Aorta (tissue), 5 donors: ENCODE measurements at places on chromosomes 4 and X. TPM values are rescaled to one million over a fixed set of nuclear protein-coding genes. Genes with fewer than 3 reads are reported as not detected.

- no peak overlapping the region for H3K4me3 ChIP-seq
- no peak for DNase-seq
- H3K4me1 ChIP-seq = no peaks in the 10 kb centered on the region
- H3K36me3 ChIP-seq = no peaks in the 10 kb centered on the region
- no peaks in the 10 kb centered on the region for H3K27me3 ChIP-seq
Observed at GRCh38 chr4:174591243-174592021, 69.1 kb upstream of the HPGD start.

DNA sequence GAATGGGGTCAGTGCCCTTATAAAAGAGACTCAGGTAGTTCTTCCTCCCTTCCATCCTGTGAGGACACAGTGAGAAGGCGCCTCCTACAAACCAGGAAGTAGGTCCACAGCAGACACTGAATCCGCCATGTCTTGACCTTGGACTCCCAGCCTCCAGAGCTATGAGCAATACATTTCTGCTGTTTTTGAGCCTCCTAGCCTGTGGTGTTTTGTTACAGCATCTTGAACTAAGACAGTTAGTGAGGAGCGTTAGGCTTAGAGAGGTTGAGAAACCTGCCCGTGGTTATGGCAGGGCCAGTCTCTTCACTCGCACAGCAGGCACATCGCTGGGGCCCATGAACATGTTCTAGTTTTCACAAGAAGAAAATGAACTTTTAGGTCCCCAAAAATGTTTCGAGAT is 19.7 kb downstream of the SHROOM2 start:
- H3K27me3 ChIP-seq = no peaks in the 10 kb centered on the region
- H3K27ac ChIP-seq = no peak overlapping the region
- no peaks in the 10 kb centered on the region for H3K36me3 ChIP-seq

GRCh38 chrX:128619490-128619889 is 567.3 kb upstream of the ACTRT1 start:
- no peaks in the 10 kb centered on the region for H3K4me1 ChIP-seq
- no peak overlapping the region for H3K27ac ChIP-seq
- no peak for DNase-seq
- no peak overlapping the region for H3K4me3 ChIP-seq

GRCh38 chrX:43861750-43862149 is 20.5 kb downstream of the MAOB start:
- H3K27me3 ChIP-seq = no peaks in the 10 kb centered on the region
- no peak overlapping the region for H3K27ac ChIP-seq
- DNase-seq = no peak
- no peak overlapping the region for H3K4me3 ChIP-seq
- H3K4me1 ChIP-seq = no peaks in the 10 kb centered on the region

GRCh38 chrX:69034451-69034850 is 130.8 kb downstream of the PJA1 start:
- DNase-seq = no peak
- H3K4me1 ChIP-seq = no peaks in the 10 kb centered on the region
- H3K27me3 ChIP-seq = no peaks in the 10 kb centered on the region
- H3K36me3 ChIP-seq = no peaks in the 10 kb centered on the region

Gene CHIC1
- 13.9 TPM for total RNA-seq

- H3K27me3 ChIP-seq = no peaks in the 10 kb centered on the region
- H3K27ac ChIP-seq = no peak overlapping the region
- no peaks in the 10 kb centered on the region for H3K4me1 ChIP-seq
- H3K36me3 ChIP-seq = no peaks in the 10 kb centered on the region
- no peak for DNase-seq
Observed at GRCh38 chr4:155441475-155441874, 64.7 kb upstream of the MAP9 start.

Gene TLR1
- 29.7 TPM for total RNA-seq

Gene GPC4
- 32.7 TPM for total RNA-seq

Gene RPS6KA6
- 10.6 TPM for total RNA-seq

Gene FHIP1A
- total RNA-seq = 2.8 TPM

- no peaks in the 10 kb centered on the region for H3K27me3 ChIP-seq
- H3K4me3 ChIP-seq = no peak overlapping the region
- H3K27ac ChIP-seq = no peak overlapping the region
- no peak for DNase-seq
- H3K36me3 ChIP-seq = no peaks in the 10 kb centered on the region
Observed at GRCh38 chr4:79078339-79078738, 139.1 kb upstream of the PAQR3 start.

DNA sequence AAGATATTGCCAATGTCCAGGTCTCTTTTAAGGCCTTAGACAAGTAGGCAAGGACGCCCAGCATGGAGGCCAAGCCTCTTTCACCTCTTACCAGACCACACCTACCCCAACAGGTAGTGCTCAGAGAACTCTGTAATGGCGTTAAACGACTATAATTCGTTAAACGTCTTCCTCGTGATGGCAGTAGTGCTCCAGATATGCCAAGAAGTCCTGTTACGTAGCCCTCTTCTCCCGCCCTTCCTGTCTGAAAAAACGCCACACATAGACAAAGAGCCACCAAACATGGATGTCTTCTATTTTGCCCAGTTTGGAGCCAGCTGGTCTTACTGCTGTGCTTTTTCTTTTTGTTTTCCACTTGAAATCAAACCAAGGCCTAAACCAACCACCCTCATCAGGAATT is 190.7 kb downstream of the OR13H1 start:
- H3K27me3 ChIP-seq = no peaks in the 10 kb centered on the region
- H3K27ac ChIP-seq = no peak overlapping the region
- H3K36me3 ChIP-seq = no peaks in the 10 kb centered on the region
- H3K4me3 ChIP-seq = no peak overlapping the region
- no peak for DNase-seq
- H3K4me1 ChIP-seq = no peaks in the 10 kb centered on the region

DNA sequence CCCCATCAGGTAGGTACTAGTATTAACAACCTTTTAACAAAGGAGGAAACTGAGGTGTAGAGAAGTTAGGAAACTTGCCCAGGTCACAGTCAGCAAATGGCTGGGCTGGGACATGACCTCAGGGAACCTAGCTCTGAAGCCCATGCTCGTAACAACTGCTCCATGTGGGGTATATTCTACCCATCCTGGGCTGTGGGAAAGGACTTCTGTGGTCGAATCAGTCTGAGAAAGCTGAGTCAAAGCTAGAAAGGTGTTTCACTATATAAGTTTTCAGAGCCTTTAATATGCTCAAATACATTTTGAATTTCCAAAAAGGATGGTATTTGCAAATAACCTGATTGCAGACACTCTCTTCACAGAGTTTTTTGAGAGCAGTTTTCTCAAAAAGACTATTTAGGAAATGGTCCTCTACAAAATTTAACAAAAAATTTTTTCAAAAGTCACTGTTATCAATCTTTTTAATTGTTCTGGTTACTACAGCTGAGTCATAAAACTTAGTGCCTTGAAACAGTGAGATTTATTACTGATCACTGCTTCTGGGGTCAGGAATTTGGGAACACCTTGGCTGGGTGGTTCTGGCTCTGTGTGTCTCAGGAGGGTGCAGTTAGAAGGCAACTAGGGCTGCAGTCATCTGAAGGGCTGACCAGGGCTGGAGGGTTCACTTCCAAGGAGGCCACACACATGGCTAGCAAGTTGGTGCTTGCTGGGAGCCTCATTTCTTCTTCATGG is 53.6 kb downstream of the NSG1 start:
- no peaks in the 10 kb centered on the region for H3K27me3 ChIP-seq
- no peak overlapping the region for H3K27ac ChIP-seq
- H3K4me3 ChIP-seq = no peak overlapping the region

GRCh38 chrX:130552444-130553073 is 150.8 kb downstream of the RBMX2 start:
- H3K27me3 ChIP-seq = no peaks in the 10 kb centered on the region
- no peak for DNase-seq
- no peak overlapping the region for H3K4me3 ChIP-seq
- H3K27ac ChIP-seq = no peak overlapping the region

DNA sequence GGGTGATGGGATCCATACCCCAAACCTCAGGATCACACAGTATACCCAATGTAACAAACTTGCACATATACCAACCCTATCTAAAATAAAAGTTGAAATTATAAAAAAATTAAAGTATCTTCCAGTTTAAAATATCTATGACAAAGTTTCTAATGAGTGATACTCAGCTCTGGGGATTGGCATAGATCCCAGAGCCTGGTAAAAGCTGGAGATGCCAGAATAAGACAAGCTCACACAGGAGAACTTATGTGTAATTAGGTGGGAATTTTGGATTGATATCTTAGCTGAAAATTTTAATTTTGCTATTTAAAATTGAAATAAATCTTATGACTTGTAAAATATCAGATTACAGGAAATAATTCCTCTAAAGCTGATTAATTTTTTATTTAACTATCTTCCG is 686.5 kb downstream of the GABRG1 start:
- no peaks in the 10 kb centered on the region for H3K27me3 ChIP-seq
- H3K4me3 ChIP-seq = no peak overlapping the region
- no peak for DNase-seq

Gene CFP
- total RNA-seq = 5.2 TPM

DNA sequence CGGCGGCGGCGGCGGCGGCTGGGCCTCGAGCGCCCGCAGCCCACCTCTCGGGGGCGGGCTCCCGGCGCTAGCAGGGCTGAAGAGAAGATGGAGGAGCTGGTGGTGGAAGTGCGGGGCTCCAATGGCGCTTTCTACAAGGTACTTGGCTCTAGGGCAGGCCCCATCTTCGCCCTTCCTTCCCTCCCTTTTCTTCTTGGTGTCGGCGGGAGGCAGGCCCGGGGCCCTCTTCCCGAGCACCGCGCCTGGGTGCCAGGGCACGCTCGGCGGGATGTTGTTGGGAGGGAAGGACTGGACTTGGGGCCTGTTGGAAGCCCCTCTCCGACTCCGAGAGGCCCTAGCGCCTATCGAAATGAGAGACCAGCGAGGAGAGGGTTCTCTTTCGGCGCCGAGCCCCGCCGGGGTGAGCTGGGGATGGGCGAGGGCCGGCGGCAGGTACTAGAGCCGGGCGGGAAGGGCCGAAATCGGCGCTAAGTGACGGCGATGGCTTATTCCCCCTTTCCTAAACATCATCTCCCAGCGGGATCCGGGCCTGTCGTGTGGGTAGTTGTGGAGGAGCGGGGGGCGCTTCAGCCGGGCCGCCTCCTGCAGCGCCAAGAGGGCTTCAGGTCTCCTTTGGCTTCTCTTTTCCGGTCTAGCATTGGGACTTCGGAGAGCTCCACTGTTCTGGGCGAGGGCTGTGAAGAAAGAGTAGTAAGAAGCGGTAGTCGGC is 528 bp downstream of the FMR1 start:
- no peaks in the 10 kb centered on the region for H3K4me1 ChIP-seq
- peak overlapping the region; percentile 75 for H3K27ac ChIP-seq
- no peaks in the 10 kb centered on the region for H3K36me3 ChIP-seq
- peak overlapping the region; percentile 8 for H3K4me3 ChIP-seq
- DNase-seq = peak; percentile 79

DNA sequence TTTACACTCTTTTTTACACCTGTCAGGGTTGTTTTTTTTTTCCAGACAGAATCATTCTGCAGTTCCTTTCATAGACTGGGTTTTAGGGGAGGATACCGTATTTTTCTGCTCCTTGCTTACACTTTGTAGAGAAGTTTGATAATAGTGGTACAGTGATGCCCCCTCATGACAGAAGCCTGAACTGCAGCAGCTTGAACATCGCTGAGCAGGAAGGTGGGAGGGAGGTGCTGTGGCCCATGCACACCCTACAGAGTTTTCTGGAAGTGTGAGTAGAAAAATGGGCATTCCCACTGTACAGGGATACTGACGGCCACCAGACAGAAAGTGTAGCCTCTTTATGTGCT is 54.5 kb downstream of the RAB40A start:
- H3K4me3 ChIP-seq = no peak overlapping the region
- H3K36me3 ChIP-seq = no peaks in the 10 kb centered on the region
- H3K4me1 ChIP-seq = no peaks in the 10 kb centered on the region
- peak; percentile 86 for DNase-seq
- no peaks in the 10 kb centered on the region for H3K27me3 ChIP-seq
- H3K27ac ChIP-seq = no peak overlapping the region

Gene HPGD
- 5.2 TPM for total RNA-seq

- H3K27ac ChIP-seq = no peak overlapping the region
- no peaks in the 10 kb centered on the region for H3K27me3 ChIP-seq
- DNase-seq = no peak
- no peaks in the 10 kb centered on the region for H3K4me1 ChIP-seq
- H3K36me3 ChIP-seq = no peaks in the 10 kb centered on the region
Observed at GRCh38 chrX:37378404-37378803, 29.2 kb downstream of the PRRG1 start.

Gene ADGRL3
- 110 TPM for total RNA-seq

DNA sequence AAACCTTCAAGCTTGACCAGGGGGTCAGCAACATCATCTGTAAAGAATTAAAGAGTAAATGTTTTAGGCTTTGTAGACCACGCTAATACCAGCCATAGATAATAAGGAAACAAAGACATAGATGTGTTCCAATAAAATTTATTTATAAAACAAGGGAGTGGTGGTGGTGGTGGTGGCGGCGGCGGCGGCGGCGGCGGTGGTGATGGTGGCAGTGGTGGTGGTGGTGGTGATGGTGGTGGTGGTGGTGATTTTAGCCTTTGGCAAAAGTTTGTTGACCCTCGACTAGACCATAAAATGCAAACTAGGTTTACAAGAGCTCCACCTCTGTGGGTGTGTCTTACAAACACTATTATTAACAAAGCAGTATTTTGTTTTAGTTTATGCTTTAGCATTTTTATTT is 222.3 kb upstream of the SPOCK3 start:
- no peaks in the 10 kb centered on the region for H3K4me1 ChIP-seq
- H3K27ac ChIP-seq = no peak overlapping the region
- no peaks in the 10 kb centered on the region for H3K27me3 ChIP-seq
- no peaks in the 10 kb centered on the region for H3K36me3 ChIP-seq
- no peak for DNase-seq

Gene CSAG3
- not detected for total RNA-seq

GRCh38 chr4:101693842-101694398 is 96.6 kb upstream of the BANK1 start:
- no peak overlapping the region for H3K4me3 ChIP-seq
- no peak for DNase-seq
- H3K36me3 ChIP-seq = no peaks in the 10 kb centered on the region
- H3K4me1 ChIP-seq = no peaks in the 10 kb centered on the region
- H3K27me3 ChIP-seq = no peaks in the 10 kb centered on the region

GRCh38 chrX:109344101-109344500 is 137.8 kb downstream of the GUCY2F start:
- no peak overlapping the region for H3K4me3 ChIP-seq
- DNase-seq = no peak
- no peaks in the 10 kb centered on the region for H3K27me3 ChIP-seq
- H3K36me3 ChIP-seq = no peaks in the 10 kb centered on the region
- no peaks in the 10 kb centered on the region for H3K4me1 ChIP-seq
